T-helper 2 cell treated with Interferon-gamma antibody and Interleukin-4, amounts not matched to agents 5 μg/mL and 100 μg/mL, for 36 hours (primary cell): ENCODE measurements at places on chromosomes 1 and 21.

DNA sequence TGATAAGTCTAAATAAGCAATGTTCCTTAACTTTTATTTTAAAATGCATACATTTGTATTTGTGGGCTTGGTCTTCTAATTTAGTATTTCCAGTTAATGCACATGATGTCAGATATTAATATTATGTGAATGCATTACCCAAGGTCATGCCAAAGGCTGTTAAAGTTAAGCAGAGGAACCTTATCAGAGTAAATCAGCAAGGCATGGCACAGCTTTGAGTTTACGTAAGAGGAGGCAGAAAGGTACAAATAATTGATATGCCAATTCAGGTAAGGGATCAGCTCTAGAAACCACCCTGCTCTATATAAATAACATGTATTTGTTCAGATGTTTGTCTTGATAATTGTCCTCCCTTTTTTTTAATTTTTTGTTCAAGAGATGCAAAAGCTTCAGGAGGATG is 64.5 kb upstream of the CHRM3 start:
- no peak for DNase-seq

- no peak for DNase-seq
Measured at GRCh38 chr1:157580179-157580827, 17.6 kb downstream of the FCRL4 start.

GRCh38 chr1:65681096-65681495 is 111.6 kb upstream of the PDE4B start:
- DNase-seq: no peak

DNA sequence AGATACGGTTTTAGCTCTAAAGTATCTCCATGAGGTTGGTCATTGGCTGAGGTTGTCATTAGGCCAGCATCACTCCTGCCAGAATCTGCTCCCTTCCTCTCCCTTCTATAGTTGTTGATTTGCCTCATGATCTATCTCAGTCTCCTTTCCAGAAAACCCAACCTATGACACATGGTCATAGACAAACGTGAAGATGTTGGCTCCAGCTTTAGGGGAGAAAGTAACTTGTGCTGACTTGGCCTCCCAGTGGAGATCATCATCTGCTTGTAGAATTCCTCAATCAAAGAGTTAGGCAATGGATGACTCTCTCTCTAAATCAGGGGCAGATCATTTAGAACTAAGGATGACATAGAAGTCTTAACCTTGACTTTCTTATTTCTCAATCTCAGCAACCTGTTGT is 894.4 kb downstream of the TTLL7 start:
- DNase-seq: no peak

DNA sequence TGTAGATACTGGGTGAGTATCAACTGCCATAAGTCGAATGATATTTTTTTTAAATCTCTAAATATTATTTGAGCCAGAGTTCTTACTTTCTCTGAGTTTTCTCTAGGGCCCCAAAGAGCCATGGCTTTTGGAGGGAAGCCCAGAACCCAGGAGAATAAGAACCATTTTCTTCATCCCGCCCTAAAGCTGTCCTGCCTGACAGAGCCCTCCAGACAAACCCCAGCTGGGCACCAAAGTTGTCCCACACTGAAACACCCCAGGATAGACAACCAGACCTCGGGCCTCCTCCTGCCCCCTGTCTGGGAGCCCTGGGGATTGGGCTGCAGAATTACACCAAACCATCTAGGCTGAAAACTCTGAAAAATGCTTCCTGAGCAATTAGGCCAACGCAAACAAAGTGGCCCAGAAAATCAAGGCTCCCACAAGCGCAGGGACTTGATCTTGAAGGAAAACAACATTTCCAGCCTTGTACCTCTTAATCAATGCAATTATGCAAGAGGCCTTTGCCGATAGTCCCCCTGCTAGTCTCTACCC is 113.1 kb downstream of the RRAGC start:
- no peak for DNase-seq

DNA sequence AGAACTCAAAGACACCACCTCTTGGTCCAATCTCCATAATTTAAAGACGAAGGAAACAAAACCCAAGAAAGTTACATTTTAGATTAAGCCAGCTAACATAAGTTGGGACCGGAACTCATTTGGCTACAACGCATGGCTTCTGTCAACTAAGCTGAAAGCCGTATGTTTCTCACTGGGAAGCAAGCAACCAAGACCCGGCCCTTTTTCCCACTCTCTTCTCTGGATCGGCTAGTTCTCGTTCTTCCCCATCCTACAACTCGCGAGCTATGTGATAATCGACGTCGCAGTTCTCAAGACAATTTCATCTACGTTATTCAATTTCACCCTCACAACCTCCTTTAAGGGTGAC is 601 bp downstream of the CCT8 start:
- no peak for DNase-seq

- DNase-seq: no peak
Measured at GRCh38 chr1:179984942-179985341, 30.3 kb downstream of the CEP350 start.

GRCh38 chr1:213936571-213936970 is 51.2 kb upstream of the PROX1 start:
- no peak for DNase-seq

DNA sequence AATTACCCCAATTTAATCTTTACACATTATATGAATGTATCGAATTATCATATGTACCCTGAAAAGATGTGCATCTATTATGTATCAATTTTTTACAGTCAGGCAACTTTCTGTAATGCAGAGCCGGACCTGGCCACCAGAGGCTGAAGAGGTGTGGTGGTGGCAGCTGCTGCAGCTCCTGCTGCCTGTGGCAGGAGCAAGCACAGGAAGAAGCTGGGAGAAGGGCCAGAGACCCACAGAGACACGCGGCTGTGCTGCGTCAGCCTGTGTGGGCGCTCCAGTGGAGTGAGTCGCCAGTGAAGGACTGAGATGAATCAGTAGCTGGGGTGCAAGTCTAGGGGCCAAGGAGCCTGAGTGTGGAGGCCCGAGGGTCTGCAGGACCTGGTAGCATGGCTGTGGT is 74.3 kb upstream of the COG2 start:
- peak; percentile 33 for DNase-seq

DNA sequence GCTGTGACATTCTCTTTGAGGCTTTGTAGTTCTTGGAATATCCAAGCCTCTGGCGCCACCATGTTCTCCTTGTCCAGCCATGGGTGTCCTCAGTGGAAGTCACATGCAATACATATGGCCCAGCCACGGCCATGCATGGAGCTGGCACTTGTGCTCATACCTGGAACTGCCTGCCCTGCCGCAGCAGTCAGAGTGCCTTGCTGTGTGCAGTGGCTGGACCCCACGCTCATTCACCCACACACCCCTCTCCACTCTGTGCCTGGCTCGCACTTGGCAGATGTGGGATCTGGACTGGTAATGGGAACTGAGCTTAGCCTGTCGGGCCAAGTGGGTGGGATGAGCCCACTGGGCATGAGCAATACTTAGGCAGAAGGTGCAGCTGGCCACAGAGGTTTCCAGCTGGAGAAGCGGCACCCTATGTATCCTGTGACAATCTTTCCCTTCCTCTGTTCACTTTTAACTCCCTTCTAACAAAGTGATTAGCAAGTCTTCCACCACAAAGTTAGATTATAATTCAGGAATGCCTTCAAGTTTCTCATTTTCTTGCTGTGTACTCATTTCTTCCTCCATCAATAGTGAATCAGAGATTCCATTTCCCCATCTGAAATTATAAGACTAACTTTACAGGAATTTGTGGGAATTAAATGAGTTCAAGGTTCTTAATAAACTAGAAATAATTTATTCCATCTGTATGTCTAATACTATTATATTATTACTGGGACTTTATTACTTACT is 351.6 kb upstream of the NCAM2 start:
- no peak for DNase-seq

GRCh38 chr1:8962812-8963530 is 17.3 kb downstream of the CA6 start:
- peak; percentile 38 for DNase-seq

GRCh38 chr1:209556162-209556690 is 27.3 kb upstream of the CAMK1G start:
- no peak for DNase-seq

GRCh38 chr1:107095647-107096046 is 39.2 kb downstream of the PRMT6 start:
- DNase-seq: no peak

- DNase-seq: no peak
Measured at GRCh38 chr1:181251001-181251712, 162.7 kb downstream of the IER5 start.

GRCh38 chr1:162829268-162829667 is 31.7 kb downstream of the CCDC190 start:
- no peak for DNase-seq

- DNase-seq: no peak
Measured at GRCh38 chr1:24806588-24806987, 61.3 kb downstream of the CLIC4 start.

- no peak for DNase-seq
Measured at GRCh38 chr1:43243299-43243698, 26.5 kb upstream of the TMEM125 start.

GRCh38 chr1:230303822-230304221 is 122.3 kb downstream of the PGBD5 start:
- peak; percentile 14 for DNase-seq

DNA sequence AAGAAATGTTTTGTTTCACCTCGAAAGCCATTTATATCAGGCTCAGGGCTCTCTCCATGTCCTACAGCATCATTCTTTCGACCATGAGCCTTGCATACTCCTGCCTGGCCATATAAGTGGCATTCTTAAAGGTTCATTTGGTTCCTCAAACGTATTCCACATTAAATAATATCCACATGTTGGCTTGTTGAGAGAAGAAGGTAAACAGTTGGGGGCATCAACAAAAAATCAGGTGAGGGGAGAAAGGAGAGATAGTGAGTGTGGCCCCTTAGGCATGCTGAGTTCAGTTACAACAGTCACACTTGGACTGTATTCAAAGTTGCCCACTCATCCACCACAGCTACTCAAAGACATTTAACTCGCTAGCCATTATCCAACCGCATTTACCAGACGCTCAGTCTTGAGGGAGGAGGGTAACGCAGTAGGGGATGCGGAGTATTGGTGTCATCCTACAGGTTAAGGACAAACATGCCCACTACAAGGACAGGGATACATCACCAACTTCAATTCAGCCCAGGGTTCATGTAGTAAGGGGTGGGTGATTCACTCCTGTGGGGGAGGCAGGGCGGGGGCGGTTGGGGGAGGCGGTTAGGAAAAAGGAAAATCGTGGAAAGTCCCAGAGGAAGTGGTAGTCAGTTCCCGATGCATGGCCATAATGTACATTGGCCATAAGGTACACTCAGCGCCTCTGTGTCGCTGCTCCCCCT is 1.4 kb downstream of the ZNF697 start:
- DNase-seq: no peak

DNA sequence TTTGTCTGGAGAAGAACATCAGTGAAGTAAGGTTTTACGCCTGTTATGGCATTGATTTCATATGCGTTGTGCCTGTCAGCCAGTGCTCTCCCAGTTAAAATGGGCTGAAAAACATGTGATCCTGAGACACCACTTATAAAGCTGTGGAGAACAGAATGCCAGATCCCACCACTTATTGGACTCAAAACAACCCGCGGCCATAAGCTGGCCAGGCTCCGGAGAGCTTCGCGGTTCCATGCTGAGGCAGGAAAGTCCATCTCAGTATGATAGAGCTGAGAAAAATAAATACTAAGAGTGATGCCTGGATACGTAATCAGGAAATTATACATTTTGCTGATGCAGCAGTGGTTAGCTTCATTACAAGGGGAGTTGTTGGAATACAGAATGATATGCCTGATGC is 5.1 kb downstream of the APOBEC4 start:
- DNase-seq: no peak

DNA sequence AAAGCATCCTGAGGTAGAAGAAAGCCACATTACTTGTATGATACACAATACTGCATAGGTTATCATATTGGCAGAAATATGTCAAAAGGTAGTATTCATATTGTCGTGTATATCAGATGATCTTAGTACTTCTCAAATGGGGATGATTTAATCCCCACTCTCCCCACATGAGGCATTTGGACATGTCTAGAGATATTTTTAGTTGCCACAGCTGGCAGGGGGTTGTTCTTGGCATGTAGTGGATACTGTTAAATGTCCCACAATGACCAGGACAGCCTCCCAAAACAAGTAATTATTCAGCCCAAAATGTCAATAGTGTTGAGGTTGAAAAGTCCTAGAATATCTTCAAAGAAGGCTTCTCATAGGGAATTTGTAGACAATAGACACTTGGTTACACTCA is 162.8 kb downstream of the NEGR1 start:
- no peak for DNase-seq

DNA sequence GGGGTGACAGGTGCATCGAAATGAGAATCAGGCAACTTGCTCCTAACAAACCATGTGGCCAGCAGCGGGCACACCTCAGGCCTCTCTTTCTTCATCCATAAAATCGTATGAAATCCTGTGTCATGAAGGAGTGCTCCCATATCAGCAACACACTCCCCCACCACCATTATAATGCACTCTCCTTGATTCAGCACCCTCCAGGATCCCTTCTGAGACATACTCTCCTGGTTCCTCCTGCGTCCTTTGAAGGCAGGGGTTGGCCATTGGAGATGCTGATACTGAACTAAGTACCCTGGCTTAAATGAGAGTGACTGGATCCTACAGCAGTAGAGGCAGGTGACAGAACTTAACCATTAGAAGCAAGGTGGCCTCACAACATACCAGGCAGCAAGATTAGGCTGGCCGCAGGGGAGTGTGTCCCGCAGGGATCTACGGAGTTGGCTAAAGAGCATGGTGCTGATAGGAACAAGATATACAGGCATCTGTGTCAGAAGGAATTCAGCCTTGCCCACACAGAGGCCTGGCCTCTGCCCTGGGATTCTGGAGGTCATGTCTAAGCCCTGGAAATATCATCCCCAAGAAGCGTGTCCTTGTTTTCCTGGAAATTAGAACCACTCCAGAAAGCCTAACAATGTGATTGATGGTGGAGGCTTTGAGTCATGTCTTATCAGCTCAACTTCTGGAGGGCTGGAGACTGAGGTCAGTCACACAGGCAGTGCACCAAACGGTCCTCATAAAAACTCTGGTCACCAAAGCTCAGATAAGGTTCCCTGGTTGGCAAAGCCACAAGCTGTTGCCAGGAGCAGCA is 16.8 kb downstream of the S100A7A start:
- DNase-seq: no peak

- DNase-seq: no peak
Measured at GRCh38 chr21:38467374-38467773, 30.9 kb downstream of the ERG start.

GRCh38 chr1:55244476-55245099 is 29.4 kb upstream of the USP24 start:
- no peak for DNase-seq

GRCh38 chr1:12287869-12288268 is 58.0 kb downstream of the VPS13D start:
- no peak for DNase-seq

GRCh38 chr1:10217748-10218441 is 7.5 kb downstream of the KIF1B start:
- peak; percentile 12 for DNase-seq

GRCh38 chr1:181089017-181089675 is 646 bp downstream of the IER5 start:
- DNase-seq: no peak

DNA sequence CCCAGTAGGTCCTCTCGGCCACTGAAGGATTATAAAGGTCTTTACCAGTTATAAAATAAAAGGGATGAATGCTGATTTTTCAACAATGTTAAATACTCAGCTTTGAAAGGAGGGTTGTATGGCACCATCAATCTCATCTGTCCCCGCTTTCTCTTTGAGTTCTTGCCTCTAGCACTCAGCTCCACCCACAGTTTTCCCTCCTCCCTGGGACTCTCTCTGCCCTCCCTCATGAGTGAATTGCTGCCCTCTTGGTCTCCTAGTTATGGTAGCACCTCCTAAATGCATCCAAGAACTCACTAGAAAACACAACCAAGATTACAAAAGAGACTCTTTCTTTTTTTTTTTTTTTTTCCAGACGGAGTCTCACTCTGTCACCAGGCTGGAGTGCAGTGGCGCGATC is 91.0 kb downstream of the TEX35 start:
- no peak for DNase-seq
